Muscle of leg (tissue), 16 donors: ENCODE measurements at places on chromosomes 2 and 18. TPM values are rescaled to one million over a fixed set of nuclear protein-coding genes. Genes with fewer than 3 reads are reported as not detected.

Gene GCG
- polyA plus RNA-seq = 12.2 TPM

Gene G6PC2
- polyA plus RNA-seq = not detected

Gene PPP1R1C
- polyA plus RNA-seq = 1.1 TPM

Gene FRZB
- polyA plus RNA-seq = 9.1 TPM

Gene CDH19
- 1.5 TPM for polyA plus RNA-seq

Gene TTC27
- 14.1 TPM for polyA plus RNA-seq

Gene IKZF2
- 2.4 TPM for polyA plus RNA-seq

Gene CPSF3
- polyA plus RNA-seq = 32.7 TPM

Gene ZNF512
- polyA plus RNA-seq = 40.6 TPM

Gene BMP10
- polyA plus RNA-seq = not detected

Gene ITGB6
- 47.6 TPM for polyA plus RNA-seq

- no peak for DNase-seq
These were observed 262.2 kb upstream of the KLHL29 start for GRCh38 chr2:23122681-23123215.

DNA sequence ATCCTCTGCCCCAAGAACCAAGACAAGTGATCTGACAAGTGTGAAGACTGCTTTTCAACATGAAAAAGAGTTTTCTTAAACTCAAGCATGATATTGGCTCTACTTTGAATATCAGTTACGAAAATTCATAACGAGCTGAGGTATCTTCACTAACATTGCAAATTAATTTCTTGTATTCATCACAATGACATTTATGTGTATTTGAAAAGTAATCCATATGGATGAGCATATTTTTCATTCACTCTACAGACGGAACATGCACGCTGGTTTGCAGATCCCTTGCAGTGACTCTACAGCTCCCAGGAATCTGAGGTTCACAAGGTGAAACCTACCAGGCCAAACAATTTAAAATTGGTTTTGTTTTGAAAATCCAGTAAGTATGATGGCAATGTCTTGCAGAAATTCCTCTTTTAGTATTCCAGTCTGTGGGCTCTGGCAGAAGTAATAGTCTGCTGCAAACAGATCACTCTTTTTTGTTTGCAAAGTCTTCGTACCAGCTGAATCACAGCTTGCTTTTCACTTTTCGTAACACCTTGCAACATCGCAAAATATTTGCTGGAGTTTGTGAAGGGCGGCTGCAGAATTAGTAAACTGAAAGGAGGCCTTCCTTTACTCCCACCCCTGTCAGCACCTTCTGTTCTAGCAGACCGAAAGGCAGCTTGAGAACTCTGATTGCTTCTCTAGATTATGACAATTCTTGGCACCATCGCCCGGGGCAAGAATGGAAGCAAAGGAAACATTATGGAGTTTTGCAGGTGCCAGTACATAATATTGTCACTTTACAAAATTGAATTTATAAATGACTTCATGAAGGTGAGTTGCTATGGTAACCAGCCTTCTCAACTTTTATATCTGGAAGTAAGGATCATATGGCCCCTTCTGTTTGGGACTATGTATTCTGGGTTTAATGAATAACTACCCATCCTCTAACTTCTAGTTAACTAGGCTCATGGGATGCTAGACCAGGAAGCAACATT, 168.7 kb downstream of the TMEM247 start:
- DNase-seq = no peak

DNA sequence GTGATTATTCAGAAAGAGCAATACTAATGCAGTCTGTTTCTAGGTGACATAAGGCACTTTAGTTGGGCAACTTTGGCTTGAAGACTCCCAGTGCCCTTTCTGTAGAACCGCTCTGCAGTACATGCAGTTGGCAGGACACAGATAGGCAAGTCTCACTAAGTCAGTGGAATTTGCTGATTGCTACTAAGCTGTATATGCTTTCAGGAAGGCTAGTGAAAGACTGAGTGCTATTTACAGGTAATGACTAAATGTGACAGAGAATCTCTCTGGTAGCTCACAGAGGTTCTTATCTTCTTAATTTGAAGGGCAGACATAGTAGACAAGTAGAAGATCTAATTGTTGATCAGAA, 243.0 kb downstream of the WDPCP start:
- peak; percentile 16 for DNase-seq

GRCh38 chr2:26940001-26940400, 30.4 kb upstream of the MAPRE3 start:
- DNase-seq = no peak

DNA sequence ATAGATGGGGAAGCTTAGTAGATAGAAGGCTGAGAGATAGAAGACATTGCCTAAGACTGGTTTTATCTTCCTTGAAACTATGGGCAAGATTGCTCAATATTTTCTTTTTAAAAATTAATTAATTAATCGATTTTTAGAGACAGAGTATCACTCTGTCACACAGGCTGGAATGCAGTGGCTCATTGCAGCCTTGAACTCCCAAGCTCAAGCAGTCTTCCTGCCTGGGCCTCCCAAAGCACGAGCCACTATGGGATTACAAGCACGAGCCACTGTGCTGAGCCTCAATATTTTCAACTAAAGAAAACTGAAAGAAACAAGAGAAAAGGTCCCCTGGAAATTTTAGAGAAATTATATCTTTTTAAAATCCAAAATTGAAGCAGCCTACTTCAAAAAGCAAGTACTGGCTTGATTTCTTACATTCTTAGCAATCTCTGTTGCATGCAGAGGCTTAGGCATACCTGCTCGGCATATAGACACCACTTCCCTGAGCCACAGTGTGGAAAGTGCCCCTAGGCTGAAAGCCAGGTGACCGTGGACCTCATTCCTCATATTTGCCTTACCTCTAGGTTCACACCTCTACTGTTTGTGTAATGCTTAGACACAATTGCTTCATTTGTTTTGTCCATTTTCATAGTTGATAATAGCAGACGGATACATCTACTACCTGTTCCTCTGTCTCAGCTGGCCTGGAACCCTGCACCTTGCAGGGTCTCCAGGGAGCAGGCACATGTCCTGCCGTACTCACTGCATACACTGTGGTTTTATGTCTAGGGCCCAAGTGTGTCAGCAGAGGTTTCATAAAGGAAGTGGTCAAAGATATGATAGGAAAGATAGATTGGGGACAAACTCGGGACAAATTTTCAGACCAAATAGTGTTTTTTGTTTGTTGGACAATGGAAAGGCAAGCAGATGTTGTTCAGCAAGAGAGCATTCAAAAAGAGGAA, 166.5 kb upstream of the ALPP start:
- no peak for DNase-seq

DNA sequence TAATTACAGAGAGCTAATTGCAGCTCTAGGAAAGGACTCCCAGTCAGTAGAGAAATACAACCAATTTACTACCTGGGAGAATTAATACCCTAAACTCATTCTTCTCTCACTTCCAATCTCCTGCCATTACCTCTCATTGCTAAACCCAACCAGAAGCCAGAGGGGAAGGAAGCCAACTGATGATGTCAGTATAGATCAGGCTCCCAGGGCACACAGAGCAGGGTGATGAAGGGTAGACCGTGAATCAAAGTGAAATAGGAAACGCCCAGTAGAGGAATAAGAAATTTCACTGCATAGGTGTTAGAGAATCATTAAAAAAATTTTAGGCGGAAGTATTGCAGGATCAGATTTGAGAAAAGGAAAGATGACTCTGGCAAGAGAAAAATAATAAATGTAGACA, 456.8 kb upstream of the NXPH2 start:
- DNase-seq = no peak

GRCh38 chr18:73679941-73680712, 467.5 kb downstream of the FBXO15 start:
- DNase-seq = no peak

DNA sequence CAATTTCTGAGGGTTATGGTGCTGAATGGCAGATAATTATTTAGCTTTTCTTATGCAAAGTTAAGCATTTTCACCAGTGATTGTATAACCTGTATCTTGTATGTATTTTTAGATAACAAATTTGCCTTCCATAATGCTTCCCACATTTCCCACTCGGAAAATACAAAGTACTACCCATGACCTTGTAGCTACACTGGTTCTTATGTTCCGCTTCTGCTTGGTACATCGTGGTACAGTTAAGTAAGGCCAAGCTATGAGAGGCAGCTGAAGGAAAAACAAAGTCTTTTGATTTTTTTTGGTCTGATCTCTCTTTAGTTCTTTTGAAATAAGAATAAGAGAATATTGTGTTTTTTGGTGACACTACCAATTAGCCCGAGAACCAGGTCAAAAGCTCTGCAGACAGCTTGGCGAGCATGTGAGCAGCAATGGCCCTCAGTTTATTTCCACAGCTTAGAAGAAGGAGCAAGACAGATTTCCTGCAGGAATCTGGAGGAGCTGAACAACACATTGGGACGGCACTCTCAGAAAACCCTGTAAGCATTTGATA, 26.8 kb downstream of the SH3YL1 start:
- no peak for DNase-seq

GRCh38 chr2:215654148-215654819, 218.4 kb upstream of the FN1 start:
- peak; percentile 97 for DNase-seq

GRCh38 chr2:158633261-158633660, 161.9 kb upstream of the DAPL1 start:
- no peak for DNase-seq

GRCh38 chr2:29892585-29893259, 28.7 kb downstream of the ALK start:
- DNase-seq = no peak

DNA sequence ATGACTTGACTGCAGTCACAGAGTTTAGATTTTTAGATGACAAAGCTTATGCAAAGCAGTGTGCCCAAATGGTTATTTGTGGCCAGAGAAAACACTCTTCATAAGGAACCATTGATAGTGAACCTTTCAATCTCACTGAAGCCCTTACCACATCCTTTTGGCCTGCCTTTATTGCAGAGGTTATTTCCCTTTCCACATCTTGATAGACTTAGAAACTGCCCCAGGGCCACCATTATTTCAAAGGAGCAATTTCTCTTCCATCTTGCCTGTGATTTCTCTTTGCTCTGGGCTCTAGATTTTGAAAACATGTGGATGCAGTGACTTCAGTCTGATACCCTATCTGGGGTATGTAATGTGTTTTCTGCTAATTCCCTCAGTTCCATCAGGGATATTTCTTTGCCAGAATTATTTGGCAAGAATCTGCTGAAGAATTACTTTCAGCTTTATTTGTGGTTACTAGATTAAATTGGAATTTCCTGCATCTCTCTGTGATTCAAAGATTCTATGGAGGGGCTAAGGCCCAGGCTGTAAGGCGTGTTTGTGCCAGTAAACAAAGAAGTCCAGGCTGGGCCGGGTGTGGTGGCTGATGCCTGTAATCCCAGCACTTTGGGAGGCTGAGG, 51.0 kb downstream of the MOGAT1 start:
- DNase-seq = peak; percentile 86

- DNase-seq = peak; percentile 22
These were observed 265.7 kb downstream of the MEIS1 start for GRCh38 chr2:66700677-66701066.

DNA sequence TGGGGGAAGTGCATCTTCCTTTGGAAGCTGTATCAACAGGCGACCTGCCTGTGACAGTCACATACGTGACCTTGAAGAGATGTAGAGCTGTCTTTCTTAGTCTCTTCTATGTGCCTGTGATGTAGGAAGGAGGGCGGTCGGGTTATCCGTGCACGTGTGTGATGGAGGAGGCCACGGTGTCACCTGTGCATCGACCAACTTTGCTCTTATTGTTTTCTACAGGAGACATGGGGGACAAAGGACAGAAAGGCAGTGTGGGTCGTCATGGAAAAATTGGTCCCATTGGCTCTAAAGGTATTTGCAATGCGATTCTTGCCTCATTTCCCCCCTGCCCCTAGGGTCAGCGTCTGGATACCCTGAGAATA, 20.7 kb upstream of the ALLC start:
- DNase-seq = no peak

GRCh38 chr2:206614811-206615210, 27.5 kb upstream of the FAM237A start:
- DNase-seq = no peak

GRCh38 chr18:8741532-8741931, 36.2 kb downstream of the MTCL1 start:
- DNase-seq = no peak
